ENCODE measurements at places on chromosomes 12 and 14.

GRCh38 chr12:130117233-130117632 is 45.0 kb upstream of the FZD10 start:
- DNase-seq, result no peak

DNA sequence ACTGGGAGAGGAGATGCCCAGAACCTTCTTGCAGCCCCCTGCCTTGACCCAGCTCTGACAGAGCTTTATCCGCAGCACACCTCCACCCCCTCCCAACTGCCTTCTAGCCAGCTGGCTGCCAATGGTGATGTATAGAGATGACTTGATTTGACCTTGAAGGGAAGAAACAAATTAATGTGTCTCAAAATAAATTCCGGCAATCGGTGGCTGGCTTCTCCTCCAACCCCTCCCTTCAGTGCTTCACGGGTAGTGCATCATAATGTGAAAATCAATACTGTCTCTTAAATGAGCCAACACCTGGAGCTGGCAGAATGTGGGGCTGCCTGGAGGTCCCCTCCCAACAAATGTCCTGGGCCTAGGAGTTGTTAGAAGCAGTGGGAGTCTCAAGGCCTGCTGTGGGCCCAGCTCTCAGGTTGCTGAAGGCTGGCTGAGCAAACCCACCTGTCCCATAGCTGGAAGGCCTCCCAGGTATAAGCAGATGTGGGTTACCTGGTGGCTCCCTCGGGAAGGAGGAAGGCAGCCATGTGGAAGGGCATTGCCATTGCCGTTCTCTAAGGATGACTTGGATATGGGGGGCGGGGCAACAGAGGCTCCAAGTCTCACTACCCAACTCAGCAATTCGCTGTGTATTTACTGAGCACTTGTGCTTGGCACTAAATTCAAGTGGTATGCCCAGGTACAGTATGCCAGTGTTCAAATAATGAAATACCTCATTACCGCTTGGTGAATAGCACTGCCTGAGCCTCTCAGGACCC is 23.2 kb downstream of the HSPB8 start:
- no peak for DNase-seq

GRCh38 chr12:64004641-64005040 is 160.1 kb downstream of the SRGAP1 start:
- no peak for DNase-seq

GRCh38 chr12:68270358-68270757 is 17.0 kb upstream of the IL22 start:
- no peak for DNase-seq

- DNase-seq, result no peak
Observed at GRCh38 chr12:89648211-89648930, 60.3 kb downstream of the ATP2B1 start.

DNA sequence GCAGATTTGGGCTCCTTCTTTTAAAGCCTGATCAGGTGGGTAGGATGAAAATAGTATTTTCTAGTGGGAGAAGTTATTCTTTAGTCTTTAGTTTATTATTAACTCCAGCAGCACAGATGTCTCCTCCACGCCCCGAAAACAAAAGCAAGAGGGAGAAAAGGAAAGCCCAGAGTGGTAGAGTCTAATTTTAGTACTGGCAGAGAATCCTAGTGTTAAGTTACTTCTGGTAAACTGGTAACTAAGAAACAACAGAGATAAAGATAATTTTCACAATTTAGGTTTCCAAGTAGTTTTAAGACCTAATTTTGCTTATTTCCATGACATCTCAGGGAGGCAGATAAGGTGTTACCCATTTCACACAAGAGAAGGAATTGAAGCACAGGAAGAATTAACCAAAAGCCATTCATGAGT is 16.3 kb downstream of the ATP5MC2 start:
- no peak for DNase-seq

Data from NCI-H446 (cell line).